ENCODE measurements at places on chromosomes 16 and 17. TPM values are rescaled to one million over a fixed set of nuclear protein-coding genes. Genes with fewer than 3 reads are reported as not detected.

GRCh38 chr17:49490276-49490675, 4.8 kb upstream of the NGFR start:
- no peak for DNase-seq

DNA sequence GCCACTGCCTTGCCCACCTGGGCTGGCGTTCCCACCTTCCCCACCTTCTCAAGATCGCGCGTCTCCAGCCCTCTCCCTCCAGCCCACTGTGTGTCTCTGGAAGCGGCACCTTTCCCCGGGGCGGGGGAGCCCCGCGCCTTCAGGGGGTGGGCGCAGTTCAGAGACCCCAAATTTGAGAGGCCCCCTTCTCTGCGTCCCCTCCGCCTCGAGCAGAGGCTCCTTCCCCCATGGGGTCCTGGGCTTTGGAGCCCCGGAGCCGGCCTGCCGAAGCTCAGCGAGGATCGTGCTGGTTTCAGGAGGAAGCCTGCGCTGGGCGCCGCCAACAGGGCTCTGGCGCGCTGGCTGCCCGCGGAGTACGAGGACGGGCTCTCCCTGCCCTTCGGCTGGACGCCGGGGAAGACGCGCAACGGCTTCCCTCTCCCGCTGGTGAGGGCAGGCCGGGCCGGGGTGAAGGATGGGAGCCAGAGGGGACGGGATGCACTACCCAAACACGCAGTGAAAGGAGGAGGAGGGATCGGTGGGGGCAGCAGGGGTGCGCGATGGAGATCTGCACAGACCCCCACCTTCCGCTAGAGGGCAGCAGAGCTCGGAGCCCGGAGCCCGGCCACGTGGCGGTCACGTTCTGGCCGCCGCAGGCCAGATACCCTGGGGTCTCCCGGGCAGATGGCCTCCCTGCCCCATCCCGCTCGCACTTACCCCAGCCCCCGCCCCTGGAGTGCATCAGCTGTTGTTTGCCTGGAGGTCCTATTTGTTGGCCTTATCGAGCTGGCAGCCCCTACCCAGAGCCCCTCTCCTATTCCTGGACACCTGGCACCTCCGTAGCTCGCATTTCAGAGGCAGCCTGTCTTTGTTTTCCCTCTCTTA, 11.1 kb downstream of the LPO start:
- DNase-seq, result peak; percentile 72

DNA sequence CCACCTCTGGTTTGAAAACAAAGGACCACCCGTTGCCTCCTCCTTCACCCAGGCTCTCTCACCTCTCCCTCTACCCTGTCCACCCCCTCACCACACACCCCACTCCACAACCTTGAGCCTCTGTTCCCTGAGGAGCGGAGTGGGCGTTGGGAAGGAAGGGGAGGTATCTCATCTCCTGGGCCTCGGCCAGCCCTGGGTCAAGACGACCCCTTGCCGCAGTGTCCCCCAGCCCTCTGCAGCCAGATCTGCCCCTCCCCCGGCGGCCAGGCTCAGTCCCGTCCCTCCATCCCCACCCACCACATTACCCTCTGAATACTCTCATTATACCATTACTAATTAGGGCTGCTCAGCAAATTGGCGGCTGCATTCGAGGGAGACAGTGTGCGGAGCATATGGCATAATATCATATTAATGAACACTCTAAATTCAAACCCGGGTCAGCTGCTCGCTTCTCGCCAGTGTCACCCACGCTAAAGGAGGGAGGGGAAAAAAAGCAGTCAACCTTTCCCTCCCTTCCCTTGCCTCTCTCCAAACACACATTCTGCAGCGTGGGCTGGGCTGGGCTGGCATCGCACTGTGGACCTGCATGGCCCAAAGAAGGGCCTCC, 123.2 kb upstream of the LHX1 start:
- no peak for DNase-seq

DNA sequence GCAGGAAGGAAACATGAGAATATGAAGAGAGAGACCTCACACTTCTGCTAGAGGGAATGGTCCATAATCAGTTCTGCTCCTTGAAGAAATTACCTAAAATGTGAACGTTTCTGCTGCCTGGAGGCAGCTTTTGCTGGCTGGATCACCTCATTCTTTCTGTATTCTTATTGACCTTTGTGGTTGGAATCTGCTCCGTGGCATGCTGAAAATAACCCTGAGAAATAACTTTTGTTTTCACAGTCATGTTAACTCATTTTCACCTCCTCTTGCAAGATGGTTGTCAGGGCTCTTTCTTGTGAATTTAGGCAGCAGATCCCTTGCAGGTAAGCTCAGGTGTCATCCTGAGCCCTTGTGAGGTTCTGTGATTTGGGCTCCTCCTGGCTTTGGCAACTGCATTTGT, 70.2 kb downstream of the IRF8 start:
- peak; percentile 54 for DNase-seq

DNA sequence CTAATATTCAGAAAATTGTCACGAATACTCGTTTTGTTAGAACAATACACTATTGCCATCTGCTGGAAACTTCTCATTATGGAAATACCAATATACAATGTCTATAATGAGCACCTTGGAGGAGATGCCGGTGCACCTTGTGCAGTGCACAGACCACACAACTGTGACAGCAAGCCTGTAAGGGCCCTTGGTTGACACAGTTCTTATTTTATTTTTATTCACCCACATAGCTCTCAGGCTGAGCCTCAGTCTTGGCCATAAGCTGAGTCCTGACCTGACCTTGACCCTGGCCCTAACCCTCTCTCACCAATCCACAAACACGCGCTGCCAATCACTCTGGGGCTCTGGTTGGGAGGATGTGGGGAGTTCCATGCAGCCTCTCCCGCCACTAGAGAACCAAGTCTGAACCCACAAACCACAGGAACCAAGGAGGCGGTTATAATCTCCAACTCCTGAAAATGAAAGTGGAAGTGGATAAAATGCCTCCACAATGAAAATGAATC, 7.6 kb downstream of the AIPL1 start:
- DNase-seq, result peak; percentile 64

DNA sequence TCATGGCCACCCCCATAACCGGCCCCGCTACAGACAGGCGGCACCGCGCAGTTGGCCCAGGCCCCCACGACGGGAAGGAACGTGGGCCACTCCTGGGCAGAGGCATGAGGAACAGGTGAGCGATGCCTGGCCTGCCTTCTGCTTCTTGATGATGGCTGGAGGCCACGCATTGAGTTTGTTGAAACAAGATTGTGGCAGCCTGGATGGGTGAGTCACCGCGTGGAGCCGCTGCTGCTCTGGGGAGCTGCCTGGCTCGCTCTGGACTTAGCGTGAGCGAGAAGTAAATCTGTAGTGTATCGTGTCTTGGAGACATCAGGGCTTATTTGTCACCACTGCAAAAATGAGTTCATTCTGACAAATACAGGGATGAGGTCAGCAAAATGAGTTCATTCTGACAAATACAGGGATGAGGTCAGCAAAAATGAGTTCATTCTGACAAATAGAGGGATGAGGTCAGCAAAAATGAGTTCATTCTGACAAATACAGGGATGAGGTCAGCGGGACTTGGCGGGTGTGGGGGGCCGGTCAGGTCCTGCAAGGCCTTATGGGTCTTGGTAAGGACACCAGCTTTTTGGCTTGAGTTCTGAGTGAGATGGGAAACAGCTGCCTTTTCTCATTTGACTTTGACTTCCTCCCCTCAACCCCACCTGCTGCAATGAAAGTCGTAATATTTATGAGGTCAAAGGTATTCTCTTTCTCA, 93.0 kb downstream of the SEC14L1 start:
- peak; percentile 86 for DNase-seq

GRCh38 chr17:52546990-52547389, 388.5 kb upstream of the CA10 start:
- DNase-seq, result no peak

GRCh38 chr17:37247825-37248224, 128.0 kb upstream of the C17orf78 start:
- DNase-seq, result no peak

DNA sequence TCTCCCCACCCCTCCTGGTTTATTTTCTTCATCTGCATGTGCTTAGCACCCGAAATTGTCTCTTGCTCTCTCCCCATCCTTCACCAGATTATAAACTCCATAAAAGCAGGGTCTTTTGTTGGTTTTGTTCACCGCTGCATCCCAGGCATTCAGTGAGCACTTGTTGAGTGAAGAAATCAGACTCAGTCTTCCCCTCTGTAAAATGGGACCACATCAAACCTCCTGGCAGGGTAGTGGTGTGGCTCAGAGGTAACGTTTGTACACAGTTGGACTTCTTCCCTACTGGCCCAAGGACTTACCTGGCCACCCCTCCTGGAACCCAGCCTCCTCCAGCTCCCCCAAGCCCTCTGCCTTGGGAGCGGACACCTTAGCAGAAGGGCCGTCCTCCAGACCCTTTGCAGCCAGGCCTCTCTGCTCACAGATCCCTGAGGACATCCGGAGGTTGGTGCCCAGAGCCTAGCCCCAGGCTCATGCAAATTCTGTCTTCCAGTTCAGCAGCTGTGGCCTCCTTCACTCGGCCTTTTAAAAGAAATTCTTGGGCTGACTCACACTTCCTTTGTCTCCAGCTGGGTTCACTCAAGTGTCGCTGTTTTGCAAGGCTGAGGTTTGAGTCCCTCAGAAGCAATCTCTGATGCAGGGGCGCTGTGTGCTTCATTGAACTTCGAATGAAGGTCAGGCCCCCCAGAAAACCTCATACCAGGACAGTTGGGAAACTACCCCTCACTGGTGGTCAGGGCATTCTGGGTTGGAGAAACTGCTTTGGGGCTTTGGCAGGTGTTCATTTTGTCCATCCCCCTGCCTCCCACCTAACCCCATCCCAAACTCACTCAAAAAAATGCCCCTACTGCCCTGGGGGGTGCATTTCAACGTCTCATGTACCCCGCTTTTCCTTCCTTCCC, 16.8 kb upstream of the RMI2 start:
- peak; percentile 96 for DNase-seq

GRCh38 chr16:3152027-3152276, 17.1 kb downstream of the ZNF213 start:
- DNase-seq, result no peak

DNA sequence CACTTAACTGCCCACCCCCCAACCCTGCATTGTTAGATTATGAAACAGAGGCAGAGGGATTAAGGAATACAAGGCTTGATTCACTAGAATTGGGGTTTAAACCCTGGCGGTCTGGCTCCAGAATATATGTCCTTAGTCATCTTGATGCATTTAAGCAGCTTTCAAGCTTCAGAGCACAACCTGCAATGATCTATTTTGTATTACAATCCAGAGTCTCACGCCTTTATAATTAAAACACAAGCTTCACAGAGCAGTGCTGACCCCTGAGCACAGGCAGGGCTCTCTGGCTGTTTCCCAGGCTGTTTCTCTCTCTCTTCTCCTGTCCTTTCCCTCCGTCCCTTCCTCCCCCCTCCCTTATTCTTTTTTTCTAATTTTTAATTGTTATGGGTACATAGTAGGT, 209.1 kb downstream of the SPECC1 start:
- DNase-seq, result no peak

DNA sequence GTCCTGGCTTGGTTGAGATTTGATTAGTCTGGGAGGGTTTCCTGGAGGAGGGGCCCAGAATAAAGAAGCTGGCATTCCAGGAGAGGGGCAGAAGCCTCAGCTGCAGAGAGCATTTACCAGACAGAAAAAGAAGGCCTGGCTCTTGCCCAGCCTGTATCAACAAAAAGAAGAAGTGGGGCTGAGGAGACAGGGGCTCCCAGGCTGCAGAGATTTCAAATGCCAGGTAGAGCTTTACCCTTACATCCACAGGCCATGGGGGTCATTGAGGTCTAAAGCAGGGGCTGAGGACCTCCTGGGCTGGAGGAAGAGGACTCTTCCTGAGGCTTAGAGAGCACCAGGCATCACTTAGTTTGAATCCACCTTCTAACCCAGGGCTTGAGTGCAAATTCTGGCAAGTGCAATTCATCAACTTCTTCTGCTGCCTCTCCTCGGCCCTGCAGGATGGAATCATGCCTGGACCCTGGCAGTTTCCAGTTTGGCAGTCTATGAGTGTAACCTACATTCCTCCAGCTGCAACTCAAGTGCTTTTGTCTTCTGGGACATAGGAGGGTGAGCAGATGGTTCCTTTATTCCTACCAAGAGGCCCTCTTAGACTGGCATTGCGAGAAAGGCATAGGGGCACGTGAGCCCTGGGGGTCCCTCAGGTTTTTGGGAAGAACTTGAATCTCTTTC, 15.3 kb downstream of the CA7 start:
- no peak for DNase-seq

GRCh38 chr16:66226762-66227161, 139.7 kb upstream of the CDH5 start:
- no peak for DNase-seq

GRCh38 chr16:27289669-27290068, 21.1 kb upstream of the NSMCE1 start:
- no peak for DNase-seq

DNA sequence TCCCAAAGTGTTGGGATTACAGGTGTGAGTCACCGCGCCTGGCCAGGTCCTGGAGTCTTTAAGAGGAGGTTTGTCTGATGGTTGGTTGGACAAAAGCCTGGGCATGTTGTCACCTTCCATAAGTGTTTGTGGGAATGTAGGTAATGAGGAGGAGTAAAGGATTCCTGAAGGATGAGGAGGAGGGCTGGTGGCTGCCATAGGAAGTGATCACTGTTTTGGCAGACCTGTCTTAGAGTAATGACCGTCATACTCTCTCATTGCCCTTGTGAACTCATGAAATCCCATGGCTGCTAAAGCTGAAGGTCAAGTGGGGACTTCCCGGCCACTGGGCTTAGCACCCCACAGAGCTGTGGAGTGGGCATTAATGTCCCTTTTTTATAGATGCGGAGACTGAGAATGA, 40.5 kb downstream of the TENT4B start:
- DNase-seq, result peak; percentile 70

GRCh38 chr17:56506349-56506748, 87.2 kb upstream of the NOG start:
- DNase-seq, result no peak

DNA sequence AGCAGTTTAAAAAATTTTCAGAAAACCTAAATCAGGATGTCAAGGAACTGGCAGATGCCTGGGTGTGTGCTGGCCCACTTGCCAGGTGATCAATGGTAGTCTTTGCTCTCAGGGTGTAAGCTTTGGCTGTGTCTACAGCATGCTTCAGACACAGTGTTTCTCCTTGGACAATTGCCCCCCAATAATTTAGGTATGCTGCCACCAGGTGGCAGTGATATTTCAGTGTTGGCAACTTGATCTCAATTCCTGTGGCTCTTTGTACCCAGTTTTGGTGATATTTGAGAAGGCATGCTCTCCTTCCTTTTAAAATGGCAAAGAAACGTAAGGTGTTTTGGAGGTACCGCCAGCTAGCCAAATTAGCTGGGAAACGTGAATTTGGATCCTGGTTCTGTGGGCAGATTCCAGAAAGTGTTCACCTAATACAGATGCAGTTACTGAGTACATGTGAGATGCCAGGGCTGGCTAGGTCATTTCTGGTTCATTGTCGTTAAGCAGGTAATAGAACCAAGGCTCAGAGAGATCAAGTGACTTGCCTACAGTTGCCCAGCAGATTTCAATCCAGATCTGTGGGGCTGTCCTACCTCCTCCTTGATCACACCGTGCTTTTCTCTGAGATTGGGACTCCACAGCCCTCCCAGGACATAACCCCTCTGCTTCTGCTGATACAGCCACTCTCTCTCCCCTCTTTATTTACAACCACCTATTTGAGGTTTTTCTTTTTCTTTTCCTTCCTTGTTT, 155.6 kb upstream of the PLCG2 start:
- peak; percentile 69 for DNase-seq

GRCh38 chr17:57781386-57782061, 36.4 kb upstream of the CCDC182 start:
- DNase-seq, result no peak

CLEC18A gene
- total RNA-seq, result 0.43 TPM

EVI2A gene
- 0.89 TPM for total RNA-seq

RSPRY1 gene
- 34.7 TPM for total RNA-seq

EVPLL gene
- total RNA-seq, result not detected

WIPF2 gene
- total RNA-seq, result 5.9 TPM

SMIM36 gene
- not detected for total RNA-seq

CD19 gene
- not detected for total RNA-seq

TM4SF5 gene
- total RNA-seq, result not detected
